RCC 7860 (cell line): ENCODE measurements at places on chromosomes 7 and 10.

DNA sequence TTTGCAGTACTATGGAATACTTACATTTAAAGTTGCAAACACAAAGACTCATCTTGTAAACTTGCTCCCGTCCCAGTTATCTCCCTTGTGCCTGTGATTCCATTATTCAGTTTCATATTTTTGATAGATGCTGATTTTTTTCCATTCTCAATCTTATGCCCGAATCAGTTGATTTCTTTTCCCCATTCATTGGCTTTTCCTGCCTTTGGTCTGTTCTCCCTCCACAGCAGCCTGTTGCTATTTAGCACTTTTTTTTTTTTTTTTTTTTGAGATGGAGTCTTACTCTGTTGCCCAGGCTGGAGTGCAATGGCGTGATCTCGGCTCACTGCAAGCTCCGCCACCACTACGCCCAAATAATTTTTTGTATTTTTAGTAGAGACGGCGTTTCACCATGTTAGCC is 78.0 kb downstream of the ABCC2 start:
- DNase-seq: no peak

DNA sequence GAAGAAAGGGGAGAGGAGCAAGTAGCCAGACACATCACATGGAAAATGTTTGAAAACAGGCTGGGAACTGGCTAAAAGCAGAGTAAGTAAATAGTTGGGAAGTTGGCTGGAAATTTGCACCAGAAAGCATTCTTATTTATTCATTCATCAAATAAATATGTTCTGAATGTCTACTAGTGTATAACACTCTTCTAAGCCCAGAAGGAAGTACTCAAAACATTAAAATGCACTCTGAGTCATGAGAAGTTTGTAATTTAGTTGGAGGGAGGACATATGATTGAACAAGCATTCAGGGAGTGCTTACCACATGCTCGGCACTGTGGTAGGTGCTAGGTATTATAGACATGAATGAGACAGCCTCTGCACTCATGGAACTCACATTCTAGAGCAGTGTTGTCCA is 37.0 kb upstream of the CNNM1 start:
- DNase-seq: no peak

DNA sequence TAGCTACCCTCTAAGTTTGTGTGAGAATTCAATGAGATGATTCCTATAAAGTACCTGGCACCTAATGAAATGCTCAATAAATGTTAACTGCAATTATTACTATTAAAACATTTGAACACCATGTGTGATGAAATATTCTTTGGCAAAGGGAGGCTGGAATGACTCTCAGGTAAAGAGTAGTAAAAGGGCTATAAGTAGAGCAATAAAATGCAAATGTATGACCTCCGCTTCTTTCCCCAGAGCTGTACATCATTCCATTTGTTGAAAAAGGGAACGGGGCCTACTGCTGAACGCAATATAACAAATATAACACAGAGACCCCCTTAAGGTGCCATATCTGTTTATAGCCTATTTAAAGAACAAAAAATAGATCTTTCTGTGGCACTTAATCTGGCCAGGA is 27.8 kb downstream of the CELF2 start:
- no peak for DNase-seq

GRCh38 chr7:464454-465401 is 54.9 kb downstream of the PDGFA start:
- no peak for DNase-seq

DNA sequence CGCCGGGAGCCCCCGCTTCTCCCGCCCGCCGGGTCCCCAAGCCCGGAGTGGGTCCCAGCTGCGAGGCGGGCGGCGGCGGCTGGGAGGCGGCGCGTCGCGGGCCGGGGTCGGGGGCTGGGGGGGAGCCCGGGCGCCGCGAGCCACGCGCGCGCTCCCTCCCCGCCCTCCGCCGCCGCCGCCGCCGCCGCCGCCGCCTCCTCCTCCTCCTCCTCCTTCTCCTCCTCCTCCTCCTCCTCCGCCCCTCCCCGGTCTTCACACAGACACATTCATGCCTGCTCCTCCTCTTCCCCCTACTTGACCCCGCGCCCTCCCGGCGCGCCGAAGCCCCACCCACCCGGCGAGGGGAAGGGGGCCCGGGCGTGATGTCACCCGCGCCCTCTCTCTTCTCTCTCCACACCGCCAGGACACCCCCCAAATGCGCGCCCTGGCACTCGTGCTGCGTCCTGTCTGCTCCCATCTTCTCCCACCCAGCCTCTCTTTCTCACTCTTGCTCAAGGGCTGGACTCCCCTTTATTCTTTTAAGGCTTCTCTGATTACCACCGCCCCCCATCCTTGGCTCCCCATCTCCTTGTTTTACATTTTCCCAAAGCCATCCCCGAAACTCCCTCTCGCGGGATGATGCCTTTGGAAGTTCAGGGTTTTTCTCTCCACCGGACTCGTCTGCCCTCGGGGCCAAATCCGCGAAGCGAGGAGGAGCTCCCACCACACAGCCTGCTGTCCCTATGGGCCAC is 967 bp upstream of the GLI3 start:
- no peak for DNase-seq

GRCh38 chr7:86411814-86412213 is 231.9 kb upstream of the GRM3 start:
- DNase-seq: no peak

DNA sequence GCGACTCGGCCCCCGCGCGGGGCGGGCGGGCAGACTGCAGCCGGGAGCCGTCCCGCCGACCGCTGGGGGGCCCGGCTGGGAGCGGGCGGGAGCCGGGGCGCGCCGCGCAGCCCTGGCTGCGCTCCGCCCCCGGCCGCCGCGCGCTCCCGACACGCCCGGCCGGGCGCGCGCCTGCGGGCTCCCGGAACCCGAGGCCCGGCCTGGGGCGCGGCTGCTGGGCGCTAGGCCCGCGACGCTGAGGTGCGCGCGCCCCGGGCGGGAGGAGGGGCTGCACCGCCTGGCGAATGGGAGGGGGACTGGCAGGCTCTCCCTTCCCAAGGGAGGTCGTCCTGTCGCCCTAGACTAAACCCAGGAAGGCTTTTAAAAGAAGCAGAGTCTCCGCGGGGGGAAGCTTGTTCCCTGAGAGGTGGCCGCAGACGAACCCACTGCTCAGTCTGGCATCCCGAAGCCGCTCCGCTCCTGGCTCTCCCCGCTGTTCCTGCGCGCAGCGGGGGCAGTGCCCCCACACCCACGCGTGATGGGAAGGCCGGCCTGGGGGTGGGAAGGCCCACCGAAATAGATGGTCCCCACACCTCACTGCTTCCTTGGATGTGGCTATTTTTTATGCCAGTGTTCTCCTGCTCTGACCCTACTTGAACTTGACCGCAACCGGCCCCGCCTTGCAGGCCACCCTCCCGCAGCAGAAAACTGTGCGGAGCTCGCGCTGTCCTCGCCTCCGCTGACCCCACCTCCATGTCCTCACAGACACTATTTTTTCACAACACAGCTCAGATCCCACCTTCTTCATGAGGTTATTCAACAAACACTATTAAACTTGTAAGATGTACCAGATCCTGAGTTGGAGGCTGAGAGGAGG is at the start of gene VOPP1:
VOPP1 (minus strand) TSS at position 125 of the 856 bp plus-strand sequence. CDS start 178 bp downstream, outside the sequence.
- peak; percentile 49 for DNase-seq

GRCh38 chr7:151088019-151088855 is 2.0 kb downstream of the AGAP3 start:
- DNase-seq: peak; percentile 65

DNA sequence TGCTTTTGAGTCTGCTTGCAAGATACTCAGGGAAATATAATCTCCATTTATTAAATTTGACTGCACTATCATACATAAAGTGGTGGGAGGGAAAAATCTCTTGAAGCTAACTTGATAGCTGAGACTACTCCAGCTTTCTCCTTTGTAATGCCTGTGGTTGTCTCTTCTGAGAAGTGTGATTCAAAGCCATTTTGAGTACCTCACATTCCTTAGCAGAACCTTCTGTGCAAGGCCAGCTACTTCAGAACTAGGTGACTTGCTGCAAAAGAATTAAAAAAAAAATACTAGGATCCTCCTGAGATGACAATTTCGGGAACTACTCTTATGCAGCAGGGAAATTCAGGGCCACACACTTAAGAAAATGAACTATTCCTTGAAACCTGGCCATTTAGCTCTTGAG is 294.8 kb downstream of the MDFIC start:
- DNase-seq: no peak

DNA sequence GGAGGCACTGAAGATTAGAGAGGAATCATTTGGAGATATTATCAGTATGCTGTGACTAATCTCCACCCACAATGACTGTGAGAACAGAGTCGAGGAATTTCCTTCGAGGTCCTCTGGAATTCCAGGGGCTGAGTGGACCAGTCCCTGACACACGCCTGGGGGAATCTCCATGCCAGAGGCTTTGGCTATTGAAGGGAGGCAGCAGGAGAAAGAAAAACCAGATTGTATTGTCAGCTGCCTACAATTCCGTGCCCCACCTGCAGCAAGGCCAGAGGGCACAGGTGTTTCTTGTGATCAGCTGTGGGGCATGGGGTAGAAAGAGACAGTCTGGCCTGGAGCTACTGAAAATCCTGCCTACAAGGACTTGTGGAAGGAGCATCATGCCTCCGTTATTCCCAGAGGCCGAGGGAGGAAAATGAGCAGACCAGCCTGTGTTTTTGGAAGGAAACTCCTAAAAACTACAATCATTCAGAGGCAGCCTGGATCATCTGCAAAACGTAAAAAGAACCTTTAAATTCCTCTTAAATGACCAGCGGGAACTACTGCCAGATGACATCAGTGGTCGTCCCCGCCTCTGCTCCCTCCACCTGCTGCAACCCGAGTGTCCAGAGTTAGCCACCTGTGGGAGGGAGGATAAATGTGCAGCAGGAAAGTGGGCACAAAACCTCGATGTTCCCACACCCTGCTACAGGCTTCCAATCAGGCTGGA is 25.4 kb upstream of the ANK3 start:
- peak; percentile 82 for DNase-seq

DNA sequence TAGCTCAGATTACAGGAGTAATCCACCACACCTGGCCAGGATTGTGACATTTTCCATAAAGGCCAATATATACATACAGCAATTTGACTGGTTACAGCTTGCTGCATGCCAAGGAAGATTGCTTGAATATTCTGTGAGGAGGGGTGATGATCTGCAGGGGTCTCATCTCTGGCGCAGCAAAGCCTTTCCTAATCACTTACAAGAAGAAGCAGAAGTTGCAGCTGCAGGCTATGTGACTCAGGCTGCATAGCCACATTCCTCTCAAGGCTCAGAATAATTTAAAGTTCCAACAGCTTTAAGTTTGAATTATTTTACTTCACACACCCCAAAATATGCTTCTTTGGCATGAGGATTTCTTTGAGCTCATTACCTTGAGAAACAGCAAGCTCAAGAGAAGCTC is 11.4 kb upstream of the RASGEF1A start:
- no peak for DNase-seq

DNA sequence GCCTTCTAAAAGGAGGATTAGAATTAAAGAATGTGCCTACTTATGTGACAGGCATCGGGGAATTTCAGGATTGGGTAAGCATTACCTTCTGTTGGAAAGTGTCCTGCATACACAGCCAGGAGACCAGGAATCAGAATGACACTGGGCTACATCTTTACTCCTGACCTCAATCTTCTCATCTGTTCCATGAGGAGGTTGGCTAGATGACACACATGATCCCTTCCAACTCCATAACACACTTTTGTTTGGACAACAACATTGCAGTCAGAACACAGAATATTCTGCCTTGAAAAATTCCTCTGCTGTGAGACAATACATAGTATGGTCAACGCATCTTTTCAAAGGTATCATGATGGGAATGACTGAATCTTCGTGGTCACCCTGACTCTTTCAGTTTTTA is 1281.2 kb upstream of the SORCS1 start:
- no peak for DNase-seq

- DNase-seq: no peak
Measured at GRCh38 chr7:133545618-133546017, 292.7 kb downstream of the EXOC4 start.

GRCh38 chr7:117774943-117775342 is 98.3 kb downstream of the CTTNBP2 start:
- no peak for DNase-seq

GRCh38 chr10:73043766-73044377 is 52.8 kb downstream of the P4HA1 start:
- no peak for DNase-seq

- no peak for DNase-seq
Measured at GRCh38 chr7:25583621-25584020, 355.3 kb upstream of the NPVF start.

- DNase-seq: no peak
Measured at GRCh38 chr7:98148607-98149006, 41.9 kb downstream of the LMTK2 start.

DNA sequence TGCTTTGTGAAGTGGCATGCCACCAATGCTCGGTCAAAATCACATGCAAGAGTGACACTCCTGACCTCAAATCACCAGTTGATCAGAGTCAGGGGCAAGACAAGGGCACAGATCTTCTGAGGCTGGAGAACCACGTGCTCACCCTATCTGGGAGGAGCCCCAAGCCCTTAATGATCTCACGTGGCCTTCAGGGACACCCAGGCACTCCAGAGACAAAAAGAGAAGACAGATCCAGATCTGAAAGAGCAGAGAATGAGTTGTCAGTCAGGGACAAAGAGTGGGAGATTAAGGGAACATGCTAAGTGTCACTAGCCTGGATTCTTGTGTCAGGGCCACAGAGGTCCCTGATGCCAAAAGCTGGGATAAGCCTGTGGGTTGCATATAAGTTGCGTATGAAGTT is 134.3 kb downstream of the PLXNA4 start:
- no peak for DNase-seq

- no peak for DNase-seq
Measured at GRCh38 chr7:7970237-7970530, 1.6 kb downstream of the GLCCI1 start.

GRCh38 chr10:70192326-70192968 is 22.1 kb upstream of the SAR1A start:
- no peak for DNase-seq

- peak; percentile 30 for DNase-seq
Measured at GRCh38 chr7:82740246-82740848, 296.8 kb upstream of the CACNA2D1 start.

DNA sequence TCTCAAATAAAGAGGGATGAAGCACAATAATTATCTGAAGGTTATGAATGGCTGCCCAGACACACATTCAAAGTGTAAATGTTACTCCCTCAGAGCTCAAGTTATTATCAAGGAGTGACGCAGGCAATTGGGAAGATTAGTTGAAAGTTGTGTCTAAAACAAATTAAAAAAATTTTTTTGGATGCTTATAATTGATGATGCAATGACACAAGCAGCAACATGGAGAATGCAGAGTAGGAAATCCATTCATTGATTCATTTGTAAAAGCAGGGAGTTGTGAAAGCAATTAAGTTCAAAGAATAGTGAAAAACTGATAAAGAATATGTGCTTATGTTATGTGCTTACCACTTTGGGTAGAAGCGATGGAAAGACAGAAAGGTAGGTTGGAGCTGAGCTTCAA is 120.4 kb downstream of the CDK6 start:
- no peak for DNase-seq

DNA sequence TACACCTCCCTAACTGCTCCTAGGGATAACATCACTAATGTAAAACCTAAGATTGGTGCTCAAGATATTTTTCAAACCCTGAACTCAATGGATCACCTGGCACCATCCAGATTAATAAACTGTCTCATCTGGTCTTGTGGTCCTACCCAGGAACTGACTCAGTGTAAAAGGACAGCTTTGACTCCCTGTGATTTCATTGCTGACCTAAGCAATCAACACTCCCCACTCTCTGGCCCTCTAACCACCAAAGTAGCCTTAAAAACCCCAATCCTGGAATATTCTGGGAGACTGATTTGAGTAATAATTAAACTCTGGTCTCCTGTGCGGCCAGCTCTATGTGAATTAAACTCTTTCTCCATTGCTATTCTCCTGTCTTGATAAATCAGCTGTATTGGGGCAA is 6.2 kb upstream of the USP54 start:
- peak; percentile 81 for DNase-seq
